Stimulated activated CD8-positive, alpha-beta memory T cell treated with anti-CD3 and anti-CD28 coated beads, Interleukin-4, amount 100 ng/mL, for 1 hour (primary cell): ENCODE measurements at places on chromosomes 16 and 17.

DNA sequence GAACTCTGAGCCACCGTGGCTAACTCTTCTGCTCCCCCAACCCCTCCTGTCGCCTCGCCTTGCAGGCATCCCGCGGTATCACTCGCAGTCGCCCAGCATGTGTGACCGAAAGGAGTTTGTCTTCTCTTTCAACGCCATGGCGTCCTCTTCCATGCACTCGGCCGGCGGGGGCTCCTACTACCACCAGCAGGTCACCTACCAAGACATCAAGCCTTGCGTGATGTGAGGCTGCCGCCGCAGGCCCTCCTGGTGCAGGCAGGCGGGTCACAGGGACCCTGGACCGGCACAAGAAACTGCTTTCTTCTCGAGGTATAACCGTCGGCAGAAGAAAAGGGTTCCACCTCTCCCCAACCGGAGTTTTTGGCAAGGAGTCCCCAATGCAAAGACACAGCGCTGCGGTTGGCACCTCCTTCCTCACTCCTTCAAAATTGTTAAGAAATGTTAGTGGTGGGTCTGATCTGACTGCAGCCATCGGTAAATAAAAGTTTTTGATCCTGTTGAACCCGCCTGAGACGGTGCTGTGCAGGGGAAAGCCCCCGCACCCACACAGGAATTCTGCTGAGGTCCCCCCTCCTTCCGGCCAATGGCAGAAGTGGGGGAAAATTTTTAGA, 2.6 kb downstream of the FOXF1 start:
- DNase-seq, result no peak

- DNase-seq, result no peak
These were observed 28.0 kb downstream of the ADGRG5 start for GRCh38 chr16:57570301-57571070.

DNA sequence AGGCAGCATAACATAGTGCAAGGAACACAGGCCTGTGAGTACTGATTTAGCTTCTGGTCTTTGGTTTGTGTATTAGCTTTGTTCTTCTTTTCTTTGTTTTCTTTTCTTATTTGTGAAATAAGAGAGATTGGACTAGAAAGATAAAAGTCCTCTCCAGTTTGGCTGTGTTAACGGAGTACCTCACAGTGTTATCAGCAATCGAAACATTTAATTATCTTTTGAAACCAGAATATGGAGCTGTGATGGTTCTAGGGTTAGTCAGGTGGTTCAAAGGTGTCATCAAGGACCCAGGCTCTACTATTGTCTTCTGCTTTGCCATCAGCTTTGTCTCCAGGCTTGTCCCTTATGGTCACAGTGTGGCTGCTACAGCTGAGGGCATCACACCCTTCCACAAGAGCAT, 25.6 kb downstream of the ADORA2B start:
- no peak for DNase-seq

GRCh38 chr17:37698911-37699255, 46.0 kb downstream of the HNF1B start:
- DNase-seq, result no peak

DNA sequence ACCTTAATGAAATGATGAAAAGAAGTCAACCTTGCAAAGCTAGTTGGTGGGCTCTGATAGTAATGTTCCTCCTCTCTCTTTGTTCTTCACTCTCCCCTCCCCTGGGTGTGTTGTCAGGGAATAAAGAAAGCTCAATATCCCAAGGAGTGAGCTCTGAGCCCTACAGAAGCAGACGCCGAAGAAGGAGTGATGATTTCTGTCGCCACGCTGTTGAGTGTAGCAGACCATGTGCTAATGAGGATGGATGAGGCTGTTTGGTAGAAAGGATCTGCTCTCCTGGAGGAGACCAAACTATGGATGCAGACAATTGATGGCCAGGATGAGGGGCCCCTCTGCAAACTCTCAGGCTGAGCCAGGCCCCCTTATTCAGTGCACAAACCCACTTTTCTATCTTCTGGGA, 140.0 kb upstream of the DNAH9 start:
- DNase-seq, result no peak

DNA sequence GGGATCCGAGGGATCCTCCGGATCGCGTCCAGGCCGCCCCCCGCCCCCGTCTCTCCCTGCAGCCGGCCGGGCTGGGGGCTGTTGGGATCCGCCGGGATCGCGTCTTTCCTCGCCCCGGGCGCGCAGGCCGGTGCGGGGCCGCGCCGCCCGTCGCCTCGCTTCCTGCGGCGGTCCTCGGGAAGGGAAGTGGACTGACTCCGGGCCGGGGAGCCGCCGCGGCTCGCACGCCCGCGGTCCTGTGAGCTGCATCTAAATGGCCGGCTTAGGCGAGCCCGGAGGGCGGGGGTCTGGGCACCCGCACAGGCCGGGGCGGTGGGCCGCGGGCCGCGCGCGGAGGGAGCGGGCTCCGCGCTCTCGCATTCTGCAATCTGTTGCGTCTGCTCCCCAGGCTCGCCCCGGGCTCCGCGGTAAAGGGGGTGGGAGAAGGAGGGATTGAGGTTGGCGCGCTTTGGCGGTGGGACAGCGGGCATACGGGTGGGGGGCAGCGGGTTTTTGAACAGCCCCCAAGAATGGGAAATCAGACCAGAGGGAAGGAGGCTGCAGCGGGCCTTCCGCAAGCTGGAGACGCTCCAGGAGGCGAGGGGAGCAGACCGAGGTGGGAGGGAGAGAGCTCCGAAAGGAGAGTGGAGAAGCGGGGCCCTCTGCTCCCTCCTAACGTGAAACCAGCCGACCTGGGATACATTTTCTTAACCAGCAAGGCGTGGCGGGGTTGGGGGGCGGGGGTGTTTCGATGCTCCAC, 2.2 kb downstream of the TMEM132E start:
- DNase-seq, result no peak

DNA sequence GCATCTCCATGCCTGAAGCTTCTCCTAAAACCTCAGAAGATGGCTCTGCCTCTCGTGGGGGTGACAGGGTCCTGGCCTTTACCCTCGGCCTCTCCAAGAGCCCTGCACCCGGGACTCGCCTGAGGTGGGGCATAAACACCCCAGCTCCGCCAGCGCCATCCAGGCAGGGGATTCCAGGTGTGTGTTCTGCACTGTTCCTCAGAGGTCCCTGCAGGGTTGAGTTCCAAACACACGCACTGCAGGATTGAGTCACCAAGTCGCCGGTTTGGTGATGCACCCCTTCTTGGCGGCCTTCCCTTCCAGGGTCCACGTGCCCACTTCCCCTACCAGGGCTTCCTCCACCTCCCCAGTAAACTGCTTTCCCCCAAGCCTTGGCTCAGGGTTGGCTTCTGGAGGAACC, 40.0 kb upstream of the RBFOX3 start:
- no peak for DNase-seq

- no peak for DNase-seq
These were observed 32.1 kb downstream of the IST1 start for GRCh38 chr16:71927383-71927782.

GRCh38 chr17:77471984-77472461, 331.3 kb downstream of the SEC14L1 start:
- DNase-seq, result no peak

DNA sequence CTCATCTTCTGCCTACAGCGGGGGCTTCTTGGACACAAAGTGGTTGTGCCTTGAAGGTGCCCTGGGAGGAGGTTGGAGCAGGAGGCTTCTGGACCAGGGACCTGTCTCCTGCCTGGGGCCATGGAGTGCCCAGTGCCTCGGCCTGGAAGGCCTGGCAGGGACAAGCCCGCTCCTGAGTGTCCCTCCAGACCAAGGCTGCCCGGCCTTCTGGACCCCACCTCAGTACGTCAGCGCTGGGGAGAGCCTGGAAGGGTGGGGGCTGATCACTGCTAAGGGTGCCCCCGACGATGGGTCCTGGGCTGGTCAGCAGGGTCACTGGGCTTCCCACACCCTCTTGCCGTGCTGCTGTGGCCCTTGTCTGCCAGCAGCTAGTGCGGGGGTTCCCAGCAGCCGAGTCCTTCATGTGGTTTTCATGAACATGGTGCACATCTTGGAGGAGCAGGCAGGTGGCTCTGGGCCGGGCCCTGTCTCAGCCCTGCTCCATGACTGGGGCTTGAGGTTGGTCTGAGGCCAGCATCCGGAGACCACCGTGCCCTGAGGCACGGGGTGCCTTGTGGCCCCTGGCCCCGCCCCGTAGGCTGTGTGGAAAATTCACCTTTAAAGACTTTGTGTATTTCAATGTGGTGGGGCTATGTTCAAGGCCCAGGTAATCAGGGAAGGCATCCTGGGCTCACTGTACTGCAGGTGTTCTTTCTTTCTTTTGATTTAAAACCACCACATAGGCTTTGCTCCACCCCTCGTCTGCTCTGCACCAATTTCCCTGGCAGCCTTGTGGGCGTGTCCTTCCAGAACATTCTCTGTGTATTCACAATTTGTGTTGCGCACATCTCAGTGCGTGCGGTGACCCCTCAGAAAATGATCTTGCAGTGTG, 22.4 kb downstream of the MGRN1 start:
- no peak for DNase-seq

DNA sequence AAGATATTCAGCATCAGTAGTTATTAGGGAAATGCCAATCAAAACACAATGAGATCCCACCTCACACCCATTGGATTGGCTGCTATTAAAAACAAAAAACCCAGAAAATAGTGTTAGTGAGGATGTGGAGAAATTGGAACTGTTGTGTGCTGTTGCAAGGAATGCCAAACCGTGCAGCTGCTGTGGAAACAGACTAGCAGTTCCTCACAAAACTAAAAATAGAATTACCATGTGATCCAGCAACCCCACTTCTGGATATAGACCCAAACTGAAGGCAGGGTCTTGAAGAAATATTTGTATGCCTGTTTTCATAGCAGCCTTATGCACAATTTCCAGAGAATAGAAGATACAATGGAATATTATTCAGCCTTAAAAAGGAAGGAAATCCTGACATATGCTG, 46.0 kb downstream of the FOXK2 start:
- DNase-seq, result no peak

DNA sequence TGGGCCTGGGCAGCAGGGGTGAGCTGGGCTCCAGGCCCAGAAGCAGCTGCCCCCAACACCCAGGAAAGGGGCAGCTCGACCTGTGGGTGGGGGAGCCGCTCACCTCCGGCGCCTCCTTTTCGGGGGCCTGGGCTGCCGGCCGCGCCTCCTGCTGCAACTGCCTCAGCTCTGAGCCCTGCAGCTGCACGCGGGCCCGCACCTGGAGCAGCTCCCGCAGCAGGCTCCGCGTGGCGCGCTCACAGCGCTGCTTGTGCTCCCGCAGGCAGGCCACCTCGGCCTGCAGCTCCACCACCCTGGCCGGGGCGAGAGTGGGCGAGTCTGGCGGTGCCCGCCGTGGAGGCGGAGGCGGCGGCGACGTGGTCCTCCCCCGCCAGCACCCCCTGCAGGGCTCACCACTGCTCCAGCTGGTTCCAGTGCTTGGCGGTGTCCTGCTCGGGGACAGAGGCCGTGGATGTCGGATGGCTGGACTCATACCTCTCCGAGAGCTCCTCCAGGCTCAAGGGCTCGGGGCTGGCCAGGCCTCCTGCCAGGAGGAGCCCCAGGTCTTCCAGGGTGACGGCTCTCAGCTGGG, 868 bp downstream of the CCDC154 start:
- no peak for DNase-seq

DNA sequence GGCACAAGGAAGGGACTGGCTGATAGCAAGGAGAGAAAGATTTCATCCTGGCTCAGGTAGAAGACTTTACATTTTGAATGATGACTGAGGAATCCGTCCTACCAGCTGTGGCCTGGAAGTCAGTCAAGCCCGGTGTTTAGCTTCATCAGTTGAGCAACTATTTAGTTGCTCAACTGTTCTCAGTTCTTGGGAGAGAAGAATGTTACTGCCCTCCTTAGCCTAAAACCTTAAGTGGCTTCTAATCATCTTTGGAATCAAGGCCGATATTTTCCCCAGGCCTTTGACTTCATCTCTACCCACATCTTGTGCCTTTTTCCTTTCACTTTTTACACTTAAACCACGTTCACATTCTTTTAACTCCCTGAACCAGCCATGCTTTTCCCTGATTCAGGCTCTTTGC, 17.3 kb upstream of the RBL2 start:
- no peak for DNase-seq

DNA sequence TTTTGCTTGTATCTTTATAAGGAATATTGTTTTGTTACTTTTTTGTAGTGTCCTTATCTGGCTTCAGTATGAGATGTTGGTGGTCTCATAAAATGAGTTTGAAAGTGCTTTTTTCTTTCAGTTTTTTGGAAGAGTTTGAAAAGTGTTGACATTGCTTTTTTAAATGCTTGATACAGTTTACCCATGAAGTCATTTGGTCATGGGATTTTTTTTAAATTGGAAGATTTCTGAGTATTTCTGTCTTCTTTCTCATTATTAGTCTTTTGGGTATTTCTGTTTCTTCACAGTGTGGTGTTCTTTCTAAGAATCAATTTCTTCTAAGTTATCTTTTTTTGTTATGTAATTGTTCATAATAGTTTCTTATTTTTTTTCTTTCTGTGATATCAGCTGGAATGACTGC, 15.1 kb downstream of the ZNF267 start:
- no peak for DNase-seq

GRCh38 chr16:88430185-88430523, 22.9 kb upstream of the ZFPM1 start:
- no peak for DNase-seq

- no peak for DNase-seq
These were observed 23.1 kb downstream of the B9D1 start for GRCh38 chr17:19339341-19339815.

DNA sequence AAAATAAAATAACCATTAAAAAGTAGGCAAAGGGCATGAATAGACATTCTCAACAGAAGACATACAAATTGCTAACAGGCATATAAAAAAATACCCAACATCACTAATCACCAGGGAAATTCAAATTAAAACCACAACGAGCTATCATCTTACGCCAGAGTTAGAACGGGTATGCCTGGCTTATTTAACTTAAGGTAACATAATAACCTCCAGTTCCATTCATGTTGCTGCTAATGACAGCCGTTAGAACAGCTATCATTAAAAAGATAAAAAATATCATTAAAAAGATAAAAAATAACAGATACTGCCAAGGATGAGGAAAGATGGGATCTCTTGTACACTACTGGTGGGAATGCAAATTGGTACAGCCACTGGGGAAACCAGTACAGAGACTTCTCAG, 89.3 kb downstream of the GAS7 start:
- no peak for DNase-seq

DNA sequence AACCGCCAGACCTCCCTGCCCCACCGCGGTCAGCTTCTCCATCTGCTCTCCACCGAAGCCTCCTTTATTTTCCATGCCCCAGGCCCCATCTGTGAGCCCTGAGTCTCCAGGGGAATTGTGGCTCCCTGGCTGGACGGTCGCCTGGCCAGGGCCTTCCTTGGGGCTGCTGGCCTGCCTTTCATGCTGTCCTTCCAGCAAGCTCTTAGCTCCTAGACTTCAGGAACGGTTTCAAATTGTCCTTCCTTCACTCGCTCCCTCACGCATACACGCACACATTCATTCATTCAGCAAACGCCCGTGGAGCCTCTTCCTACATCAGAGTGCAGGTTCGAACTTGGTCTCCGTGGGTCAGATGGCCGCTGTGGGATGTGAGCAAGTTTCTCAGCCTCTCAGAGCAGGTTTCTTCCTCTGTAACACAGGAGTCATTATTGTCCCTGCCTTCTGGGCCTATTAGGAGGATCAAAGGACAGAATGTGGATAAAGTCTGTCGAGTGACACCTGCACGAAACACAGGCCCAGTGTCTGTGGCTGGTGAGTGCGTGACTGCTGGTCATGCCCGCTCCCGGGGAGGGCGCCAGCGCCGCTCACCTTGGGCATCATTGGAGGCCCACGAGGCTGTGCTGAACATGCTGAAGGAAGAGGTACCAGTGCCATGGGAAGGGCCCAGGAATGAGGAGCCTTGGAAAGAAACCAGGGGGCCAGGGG, 18.7 kb upstream of the GSE1 start:
- no peak for DNase-seq
